Germinal center (tissue), 1 donor: ENCODE measurements at places on chromosomes 5 and 9.

GRCh38 chr5:127647361-127647958 lies 1.4 kb upstream of the CTXN3 start:
- no peak for DNase-seq

DNA sequence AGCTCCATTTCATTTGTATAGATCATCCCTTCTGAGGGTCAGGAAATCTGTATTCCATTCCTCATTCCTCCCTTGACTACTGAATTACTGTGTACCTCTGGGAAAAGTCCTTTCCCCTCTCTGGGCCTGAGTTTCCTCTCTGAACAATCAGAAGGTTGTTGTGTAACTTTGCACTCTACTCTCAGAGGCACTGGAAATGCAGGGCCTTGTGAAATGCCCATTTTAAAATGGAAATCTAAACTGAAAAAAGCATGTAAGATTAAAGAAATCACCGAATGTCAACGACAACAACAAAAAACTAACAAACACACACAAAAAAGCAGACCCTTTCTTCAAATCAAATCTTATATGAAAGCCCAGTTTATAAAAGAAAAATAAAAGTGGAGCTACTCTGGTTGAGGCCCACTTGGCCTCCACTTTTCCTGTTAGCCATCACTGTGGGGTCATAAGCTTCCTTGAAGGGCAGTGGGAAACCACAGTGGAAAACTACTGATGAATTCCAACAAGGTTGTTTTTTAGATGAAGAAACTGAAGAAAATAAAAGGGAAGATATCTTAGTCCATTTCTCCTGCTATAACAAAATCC lies 21.6 kb upstream of the GRPEL2 start:
- no peak for DNase-seq

DNA sequence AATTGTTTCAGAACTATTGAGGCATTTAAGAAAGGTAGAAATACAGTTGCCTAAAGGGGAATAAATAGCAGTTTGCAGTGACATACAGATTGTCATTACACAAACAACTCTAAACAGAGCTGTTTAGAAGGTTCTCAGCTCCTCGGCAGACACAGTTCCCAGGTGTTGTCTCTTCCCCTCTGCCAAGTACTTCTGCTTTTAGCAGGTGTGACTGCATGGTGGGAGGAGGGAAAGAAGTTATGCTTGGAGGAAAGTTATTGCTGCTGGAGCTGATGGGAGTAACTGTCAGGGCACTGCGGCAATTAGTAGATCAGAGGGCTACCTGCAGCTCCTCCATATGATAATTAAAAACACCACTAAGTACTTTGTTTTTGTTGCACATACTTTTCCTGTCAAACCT lies 14.5 kb downstream of the EDIL3 start:
- no peak for DNase-seq

GRCh38 chr5:106312360-106312759 lies 1358.4 kb downstream of the EFNA5 start:
- no peak for DNase-seq

DNA sequence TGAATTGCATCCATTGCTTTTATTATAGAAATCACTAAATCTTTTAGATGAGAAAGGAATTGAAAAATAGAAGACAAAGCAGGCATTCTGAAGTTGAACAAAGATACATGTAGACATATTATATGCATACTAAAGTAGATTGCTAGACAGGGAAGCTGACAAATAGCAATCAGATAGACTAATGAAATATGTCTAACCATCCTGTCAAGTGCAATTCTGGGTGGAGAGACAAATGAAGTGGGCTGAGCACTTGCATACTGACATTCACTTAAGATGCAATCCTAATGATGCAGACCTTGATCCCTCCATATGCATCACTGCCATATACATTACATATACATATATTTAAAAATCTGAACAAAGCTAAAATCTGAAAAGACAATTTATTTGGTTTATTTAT lies 1130.0 kb upstream of the CDH6 start:
- DNase-seq: no peak

DNA sequence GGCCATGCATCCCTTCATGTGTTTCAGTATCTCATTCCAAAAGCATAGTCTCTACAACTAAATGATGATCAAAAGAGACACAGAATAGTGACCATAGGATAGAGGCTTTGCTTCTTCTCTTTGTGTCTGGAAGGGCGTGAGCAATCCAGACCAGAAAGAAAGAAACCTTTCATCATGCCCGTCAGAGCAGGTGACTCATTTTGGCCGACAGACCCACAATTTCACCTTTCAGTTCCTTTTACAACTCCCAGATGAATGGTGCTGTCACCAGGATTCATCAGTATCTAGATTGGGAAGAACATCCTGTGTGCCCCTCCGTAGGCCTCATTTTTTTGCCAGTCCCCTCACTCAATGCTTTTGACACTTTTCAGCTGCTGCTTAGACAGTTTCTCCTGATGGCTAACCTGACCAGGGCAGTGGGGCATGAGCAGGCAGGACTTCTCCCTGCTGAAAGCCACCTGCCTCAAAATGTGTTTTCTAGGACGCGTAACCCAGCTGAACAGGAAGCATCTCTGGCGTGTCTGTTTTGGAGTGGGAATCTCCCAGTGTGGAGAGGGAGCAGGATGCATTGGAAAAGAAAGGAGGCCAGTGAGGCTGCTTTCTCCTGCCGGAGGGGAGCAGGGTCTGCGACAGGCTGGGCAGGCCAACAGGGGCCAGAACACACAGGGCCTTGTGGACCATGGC lies 21.2 kb downstream of the ABLIM3 start:
- DNase-seq: no peak

DNA sequence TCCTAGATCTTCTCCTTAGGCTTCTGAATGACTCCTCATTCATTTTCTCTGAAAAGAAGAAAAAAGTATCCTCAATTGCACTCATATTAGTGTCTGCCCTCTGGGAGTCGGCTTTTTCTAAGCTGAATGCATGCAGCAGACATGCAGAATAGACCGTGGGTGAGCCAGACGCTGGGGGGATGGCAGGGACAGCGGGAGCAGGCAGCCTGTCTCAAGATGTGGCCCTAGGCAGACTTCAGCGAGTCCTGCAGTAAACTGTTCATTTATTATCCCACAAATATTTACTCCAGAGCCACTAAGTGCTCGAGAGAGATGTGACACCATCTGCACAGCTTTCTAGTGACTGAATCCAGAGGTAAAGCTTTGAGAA lies 164.9 kb upstream of the RAI14 start:
- DNase-seq: no peak
